ENCODE measurements at places on chromosomes 3 and 15.

DNA sequence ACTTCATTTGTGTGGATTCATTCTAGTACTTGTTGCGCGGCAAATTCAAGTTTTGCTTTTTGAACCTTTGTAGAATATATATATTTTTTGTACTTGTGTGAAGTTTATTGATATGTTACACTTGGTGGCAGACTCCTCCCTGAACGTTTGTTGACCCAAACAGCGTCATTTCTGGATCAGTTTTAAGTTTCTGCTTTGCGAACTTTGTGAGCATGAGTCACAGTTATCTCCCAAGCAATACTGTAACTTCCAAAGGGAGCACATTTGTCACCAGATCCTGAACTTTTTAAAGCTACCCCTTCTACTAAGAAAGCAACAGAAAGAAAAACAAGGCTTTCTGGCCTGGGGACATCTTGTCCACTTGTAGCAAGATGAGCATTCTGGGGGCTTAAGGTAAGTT lies 74.8 kb upstream of the CACNA2D3 start:
- no peak for DNase-seq
- H3K27me3 ChIP-seq, result no peaks in the 10 kb centered on the region
- no peak overlapping the region for H3K27ac ChIP-seq
- no peaks in the 10 kb centered on the region for H3K36me3 ChIP-seq

DNA sequence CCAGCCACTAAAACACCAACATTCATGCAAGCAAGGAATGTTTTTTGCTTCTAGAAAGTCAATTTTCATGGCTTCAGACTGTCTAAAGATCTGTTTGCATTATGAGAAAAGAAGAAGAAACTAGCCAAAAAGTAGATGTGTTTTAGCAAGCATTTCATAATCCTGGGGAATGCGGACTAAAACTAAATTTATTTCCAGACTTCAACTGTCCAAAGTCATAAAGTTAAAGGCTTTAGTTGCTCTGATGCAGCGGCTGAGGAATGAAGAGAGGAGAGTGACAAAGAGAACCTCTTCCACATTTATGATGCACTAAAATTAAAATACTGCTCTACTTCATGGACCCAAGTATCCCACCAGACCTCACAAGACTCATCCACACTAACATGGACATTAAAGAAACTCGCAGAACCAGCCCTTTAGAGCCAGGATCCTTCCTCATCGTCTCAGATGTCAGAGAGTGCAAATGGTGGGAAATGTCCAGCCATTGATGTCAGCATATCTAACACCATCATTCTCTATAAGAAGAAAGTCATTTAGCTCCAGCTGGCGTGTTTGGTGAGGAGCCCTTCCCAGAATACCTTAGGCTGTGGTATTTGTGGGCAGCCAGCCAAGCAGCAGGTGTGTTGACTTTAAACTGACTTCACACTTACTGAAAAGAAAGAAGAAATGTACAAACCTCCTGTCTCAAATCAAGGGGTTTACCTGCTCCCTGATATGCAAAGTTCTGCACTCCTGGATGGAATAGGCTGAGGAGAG lies 17.4 kb downstream of the FYCO1 start:
- H3K4me1 ChIP-seq, result no peaks in the 10 kb centered on the region
- DNase-seq, result no peak
- H3K27ac ChIP-seq, result no peak overlapping the region
- H3K27me3 ChIP-seq, result no peaks in the 10 kb centered on the region
- H3K4me3 ChIP-seq, result no peak overlapping the region

- no peak overlapping the region for H3K27ac ChIP-seq
- H3K27me3 ChIP-seq, result no peaks in the 10 kb centered on the region
- no peaks in the 10 kb centered on the region for H3K36me3 ChIP-seq
- DNase-seq, result no peak
These were observed 289.0 kb downstream of the NEK10 start for GRCh38 chr3:27080258-27080525.

DNA sequence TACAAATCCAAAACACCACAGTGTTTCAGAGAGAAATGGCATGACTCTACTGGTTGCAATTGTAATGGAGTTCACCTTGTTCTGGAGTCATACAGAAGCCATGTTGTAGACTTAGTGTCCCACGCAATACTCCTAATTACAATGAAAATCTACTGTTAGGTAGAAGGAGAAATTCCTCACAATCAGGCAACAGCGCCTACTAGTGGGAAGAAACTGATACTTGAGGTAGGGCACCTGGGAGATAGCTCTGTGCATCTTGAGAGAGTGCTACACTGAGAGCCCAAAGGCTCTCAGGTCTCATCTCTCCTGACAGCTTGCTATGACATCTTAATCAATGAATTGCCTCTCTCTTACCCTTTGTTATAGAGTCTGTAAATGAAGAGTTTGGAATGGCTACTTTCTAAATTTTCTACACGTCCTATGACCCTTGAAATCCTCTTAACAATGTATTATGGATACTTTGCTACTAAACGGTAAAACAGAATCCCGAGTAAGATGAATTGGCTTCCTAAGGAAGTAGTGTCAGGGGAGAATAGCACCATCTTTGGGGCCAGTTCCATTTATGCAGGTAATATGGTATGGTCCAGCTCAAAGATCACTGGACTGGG lies 422.7 kb upstream of the TPRG1 start:
- H3K36me3 ChIP-seq, result no peaks in the 10 kb centered on the region
- peaks cover 10% of the 10 kb centered on the region for H3K4me1 ChIP-seq
- no peak for DNase-seq
- H3K27me3 ChIP-seq, result no peaks in the 10 kb centered on the region
- H3K27ac ChIP-seq, result no peak overlapping the region

DNA sequence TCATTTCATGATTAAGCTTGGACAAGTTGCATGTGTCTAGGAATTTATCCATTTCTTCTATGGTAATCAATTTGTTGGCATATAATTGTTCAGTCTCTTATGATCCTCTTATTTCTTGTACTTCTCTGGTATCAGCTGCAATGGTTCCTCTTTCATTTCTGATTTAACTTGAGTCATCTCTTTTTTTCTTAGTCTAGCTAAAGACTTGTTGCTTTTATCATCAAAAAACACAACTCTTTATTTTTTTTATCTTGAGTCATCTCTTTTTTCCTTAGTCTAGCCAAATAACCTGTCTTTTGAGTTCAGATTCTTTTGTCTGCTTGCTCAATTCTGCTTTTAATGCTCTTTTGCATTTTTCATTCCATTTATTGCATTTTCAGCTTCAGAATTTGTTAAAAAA lies 37.3 kb downstream of the UBE3A start:
- H3K27me3 ChIP-seq, result no peaks in the 10 kb centered on the region
- H3K4me3 ChIP-seq, result no peak overlapping the region
- no peaks in the 10 kb centered on the region for H3K4me1 ChIP-seq
- H3K27ac ChIP-seq, result no peak overlapping the region
- H3K36me3 ChIP-seq, result no peaks in the 10 kb centered on the region

GRCh38 chr3:12395349-12396012 lies 88.8 kb upstream of the TSEN2 start:
- H3K36me3 ChIP-seq, result no peaks in the 10 kb centered on the region
- H3K27me3 ChIP-seq, result no peaks in the 10 kb centered on the region
- DNase-seq, result no peak
- H3K4me3 ChIP-seq, result no peak overlapping the region

- H3K4me1 ChIP-seq, result peaks cover 9% of the 10 kb centered on the region
- DNase-seq, result peak; percentile 53
- no peak overlapping the region for H3K4me3 ChIP-seq
- H3K27me3 ChIP-seq, result no peaks in the 10 kb centered on the region
These were observed 364.0 kb upstream of the RBMS3 start for GRCh38 chr3:28916713-28917499.

DNA sequence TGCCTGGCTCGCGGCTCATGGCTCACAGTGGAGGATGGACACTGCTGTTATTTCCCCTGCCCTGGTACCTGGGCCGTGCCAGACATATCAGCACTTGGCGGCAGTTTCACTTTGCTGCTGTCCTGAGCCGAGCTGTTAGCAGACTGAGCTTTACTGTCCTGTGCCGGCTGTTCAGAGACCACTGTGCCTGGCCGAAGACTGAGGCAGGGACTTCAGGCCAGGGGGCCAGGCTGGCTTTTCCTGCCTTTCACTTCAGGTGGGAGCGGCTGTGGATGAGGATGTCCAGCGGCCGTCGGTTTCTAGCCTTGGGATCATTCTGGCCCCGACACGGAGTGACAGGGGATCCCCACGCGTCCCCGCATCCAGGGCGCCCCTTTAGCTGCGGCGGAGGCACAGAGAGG lies 1.1 kb downstream of the ATP10A start:
- DNase-seq, result no peak
- H3K27ac ChIP-seq, result peak overlapping the region; percentile 65
- H3K4me1 ChIP-seq, result peaks cover 4% of the 10 kb centered on the region
- H3K4me3 ChIP-seq, result peak overlapping the region; percentile 76
- H3K27me3 ChIP-seq, result peaks cover 8% of the 10 kb centered on the region

DNA sequence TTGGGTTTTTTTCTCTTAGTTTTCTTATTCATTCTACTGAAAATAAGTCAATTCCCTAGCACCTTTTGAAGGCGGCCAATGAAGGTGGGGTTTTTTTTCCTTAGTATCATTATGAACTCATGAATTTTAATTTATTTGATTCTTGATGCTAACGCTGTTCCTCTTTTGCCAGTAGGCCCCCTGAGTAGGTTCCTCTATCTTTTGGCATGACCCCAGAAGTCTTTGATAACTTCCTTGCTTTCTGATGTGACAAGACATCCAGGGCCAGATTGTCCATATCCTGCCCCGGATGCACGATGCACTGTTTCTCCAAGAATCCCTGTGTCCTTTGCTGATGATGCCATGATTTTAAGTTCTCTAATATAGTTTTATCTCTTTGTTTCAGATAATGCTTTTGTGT lies 20.6 kb downstream of the LRRK1 start:
- DNase-seq, result no peak
- no peak overlapping the region for H3K4me3 ChIP-seq
- no peaks in the 10 kb centered on the region for H3K27me3 ChIP-seq
- no peak overlapping the region for H3K27ac ChIP-seq
- H3K4me1 ChIP-seq, result no peaks in the 10 kb centered on the region

GRCh38 chr3:38281895-38282686 lies at the start of gene SLC22A14:
Gene SLC22A14, plus strand, starts transcription at chr3:38282294. Its CDS starts 23,733 bp downstream, at chr3:38306027.
- DNase-seq, result no peak
- H3K4me1 ChIP-seq, result no peaks in the 10 kb centered on the region
- H3K27me3 ChIP-seq, result no peaks in the 10 kb centered on the region
- H3K36me3 ChIP-seq, result no peaks in the 10 kb centered on the region
- H3K27ac ChIP-seq, result no peak within 1 kb of the TSS

DNA sequence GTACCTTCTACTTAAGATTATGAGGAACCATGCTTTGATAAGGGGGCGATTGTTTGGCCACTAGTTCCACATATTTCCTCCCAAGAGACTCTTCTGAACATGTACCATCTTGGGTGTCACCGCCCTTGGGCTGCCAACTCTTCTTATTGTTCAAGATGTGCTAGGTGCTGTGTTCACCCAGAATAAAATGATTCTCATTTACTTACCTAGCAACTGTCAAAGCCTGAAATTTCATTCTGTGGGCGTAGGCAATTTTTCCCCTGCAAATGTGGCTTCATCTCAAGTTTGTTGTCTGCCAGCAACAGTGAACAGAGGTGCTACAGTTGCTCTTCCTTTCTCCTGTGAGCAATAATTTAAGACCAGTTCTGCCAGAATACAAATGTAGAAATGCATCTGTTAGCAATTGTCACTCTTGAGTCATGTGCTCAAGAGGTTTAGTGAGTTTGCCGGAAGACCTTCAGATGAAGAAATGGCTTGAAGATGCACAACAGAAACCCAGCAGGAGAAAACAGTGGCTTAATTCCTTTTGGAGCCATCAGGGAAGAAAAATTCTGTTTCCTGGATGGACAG lies 41.3 kb upstream of the RARB start:
- no peaks in the 10 kb centered on the region for H3K27me3 ChIP-seq
- H3K4me1 ChIP-seq, result no peaks in the 10 kb centered on the region
- H3K36me3 ChIP-seq, result no peaks in the 10 kb centered on the region
- H3K27ac ChIP-seq, result no peak overlapping the region

DNA sequence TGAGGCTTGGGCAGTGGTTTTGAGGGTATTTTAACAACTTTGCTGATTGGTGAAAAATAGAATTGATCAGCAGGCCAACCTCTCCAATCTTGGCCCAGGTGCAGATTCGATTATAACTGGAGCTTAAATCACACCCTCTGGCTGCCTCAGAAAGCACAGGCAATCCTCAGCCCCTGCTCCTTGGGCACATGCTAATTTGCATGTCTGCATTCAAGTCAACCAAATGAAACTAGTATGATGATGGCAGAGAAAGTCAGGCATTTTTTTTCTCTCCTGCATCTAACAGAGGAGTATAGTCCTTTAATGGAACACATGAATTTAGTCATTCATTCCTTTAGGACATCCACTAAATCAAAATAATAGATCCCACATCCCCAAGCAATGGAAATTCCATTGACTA lies 16.8 kb upstream of the NMNAT3 start:
- H3K27me3 ChIP-seq, result no peaks in the 10 kb centered on the region
- H3K27ac ChIP-seq, result no peak overlapping the region
- no peak for DNase-seq
- H3K36me3 ChIP-seq, result no peaks in the 10 kb centered on the region
- no peaks in the 10 kb centered on the region for H3K4me1 ChIP-seq

- no peaks in the 10 kb centered on the region for H3K27me3 ChIP-seq
- no peak for DNase-seq
- no peak overlapping the region for H3K27ac ChIP-seq
- no peaks in the 10 kb centered on the region for H3K36me3 ChIP-seq
- H3K4me3 ChIP-seq, result no peak overlapping the region
- H3K4me1 ChIP-seq, result no peaks in the 10 kb centered on the region
These were observed 291.2 kb upstream of the RBMS3 start for GRCh38 chr3:28989646-28990089.

GRCh38 chr3:58333206-58334012 lies 717 bp downstream of the PXK start:
- H3K27ac ChIP-seq, result peak overlapping the region; percentile 70
- no peaks in the 10 kb centered on the region for H3K36me3 ChIP-seq
- H3K27me3 ChIP-seq, result no peaks in the 10 kb centered on the region
- no peak for DNase-seq

- H3K4me1 ChIP-seq, result no peaks in the 10 kb centered on the region
- no peak overlapping the region for H3K27ac ChIP-seq
- no peak overlapping the region for H3K4me3 ChIP-seq
- H3K27me3 ChIP-seq, result no peaks in the 10 kb centered on the region
- DNase-seq, result no peak
- no peaks in the 10 kb centered on the region for H3K36me3 ChIP-seq
These were observed 49.5 kb upstream of the SLC9A9 start for GRCh38 chr3:143897576-143898295.

- no peak overlapping the region for H3K4me3 ChIP-seq
- H3K4me1 ChIP-seq, result no peaks in the 10 kb centered on the region
- no peaks in the 10 kb centered on the region for H3K36me3 ChIP-seq
- no peak overlapping the region for H3K27ac ChIP-seq
These were observed 952.6 kb downstream of the AGBL1 start for GRCh38 chr15:87032295-87032694.

GRCh38 chr3:123552095-123552714 lies 32.6 kb downstream of the HACD2 start:
- H3K4me3 ChIP-seq, result no peak overlapping the region
- DNase-seq, result no peak
- H3K27me3 ChIP-seq, result no peaks in the 10 kb centered on the region
- no peaks in the 10 kb centered on the region for H3K36me3 ChIP-seq

GRCh38 chr3:107356706-107357105 lies 20.5 kb upstream of the CCDC54 start:
- H3K36me3 ChIP-seq, result no peaks in the 10 kb centered on the region
- no peaks in the 10 kb centered on the region for H3K4me1 ChIP-seq
- no peaks in the 10 kb centered on the region for H3K27me3 ChIP-seq
- no peak overlapping the region for H3K27ac ChIP-seq
- no peak overlapping the region for H3K4me3 ChIP-seq

GRCh38 chr3:170429050-170429449 lies 10.4 kb downstream of the CLDN11 start:
- H3K36me3 ChIP-seq, result no peaks in the 10 kb centered on the region
- no peak overlapping the region for H3K4me3 ChIP-seq
- H3K27ac ChIP-seq, result no peak overlapping the region
- H3K27me3 ChIP-seq, result no peaks in the 10 kb centered on the region
- no peak for DNase-seq
- no peaks in the 10 kb centered on the region for H3K4me1 ChIP-seq

Data from adrenal gland (tissue), 19 donors.